Stimulated activated CD8-positive, alpha-beta memory T cell treated with anti-CD3 and anti-CD28 coated beads, Interleukin-4, amount 100 ng/mL, for 4 hours (primary cell): ENCODE measurements at places on chromosomes 13 and 19.
A peak's percentile ranks its signal among the peaks of the same experiment; 100 is the strongest.

DNA sequence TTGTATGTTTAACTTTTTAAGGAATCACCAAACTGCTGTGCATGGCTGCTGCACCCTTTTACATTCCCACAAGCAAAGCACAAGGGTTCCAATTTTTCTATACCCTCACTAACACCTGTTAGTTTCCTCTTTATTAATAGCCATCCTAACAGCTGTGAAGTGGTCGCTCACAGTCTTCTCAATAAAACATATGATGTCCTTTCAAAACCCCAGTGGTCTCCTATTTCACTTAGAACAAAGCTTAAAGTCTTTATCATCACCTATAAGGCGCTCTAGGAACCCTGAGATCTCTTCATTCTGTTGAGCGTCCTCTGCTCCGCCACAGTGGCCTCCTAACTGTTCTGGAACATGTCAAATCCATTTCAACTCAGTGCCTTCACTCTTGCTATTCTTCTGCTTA lies 400.5 kb downstream of the KLF12 start:
- no peak for DNase-seq

- DNase-seq: peak; percentile 53
Observed at GRCh38 chr13:113153810-113154748, 4.4 kb upstream of the PROZ start.

GRCh38 chr19:943551-944170 lies 17.8 kb downstream of the ARID3A start:
- no peak for DNase-seq

DNA sequence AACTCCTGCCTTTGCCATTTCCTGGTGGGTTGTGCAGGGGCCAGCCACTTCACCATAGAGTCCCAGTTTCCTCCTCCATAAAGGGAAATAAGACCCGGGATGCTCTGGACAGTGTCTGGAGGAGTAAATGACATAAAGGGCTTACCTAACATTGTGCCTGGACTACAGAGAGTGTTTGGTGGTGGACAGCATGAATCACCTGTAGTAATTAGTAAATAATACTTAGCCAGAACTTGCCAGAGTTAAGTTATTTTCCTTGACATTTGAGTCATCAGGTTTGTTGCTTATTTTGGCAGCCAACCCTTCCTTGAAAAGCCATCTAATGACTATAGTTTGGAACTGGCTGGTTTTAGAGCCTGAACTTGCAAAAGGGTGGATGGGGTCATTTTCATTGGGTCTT lies 159.2 kb downstream of the SLC7A1 start:
- no peak for DNase-seq

GRCh38 chr19:50333235-50333736 lies 4.1 kb upstream of the KCNC3 start:
- peak; percentile 78 for DNase-seq

GRCh38 chr19:55325172-55325571 lies at the start of gene TMEM150B:
Gene TMEM150B, minus strand, starts transcription at chr19:55325341. Its CDS starts 4,305 bp downstream, at chr19:55321036.
- no peak for DNase-seq

GRCh38 chr13:23551213-23552008 lies 18.8 kb upstream of the TNFRSF19 start:
- DNase-seq: no peak

DNA sequence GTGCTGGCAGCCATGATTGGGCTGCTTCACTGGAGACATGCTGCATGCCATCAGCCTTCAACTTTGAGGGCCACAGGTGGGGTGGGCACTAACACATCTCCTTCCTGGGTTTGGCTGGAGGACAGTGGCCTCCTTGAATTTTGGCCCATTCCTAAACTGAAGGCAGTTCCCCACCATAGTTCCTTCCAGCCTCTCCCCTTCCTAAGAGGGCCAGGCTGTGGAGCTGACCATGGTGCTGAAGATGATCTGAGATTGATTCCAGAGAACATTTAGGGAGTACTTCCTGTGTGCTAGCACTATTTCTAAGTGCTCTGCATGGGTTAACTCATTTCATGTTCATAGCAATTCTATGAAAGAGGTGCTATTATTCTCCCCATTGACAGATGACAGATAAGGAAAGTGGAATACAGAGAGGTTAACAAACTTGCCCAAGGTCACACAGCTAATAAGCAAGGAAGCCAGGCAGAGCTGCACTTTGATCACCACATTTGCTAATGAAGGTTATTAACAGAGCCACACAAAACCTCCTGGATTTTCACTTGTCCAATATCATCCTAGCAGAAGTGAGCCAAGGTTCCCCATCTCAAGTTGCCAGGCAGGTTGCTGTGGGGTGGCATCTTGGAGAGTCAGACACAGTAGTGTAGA lies 175.3 kb downstream of the ZIC5 start:
- DNase-seq: no peak
